ENCODE measurements at places on chromosomes 7 and 10. TPM values are rescaled to one million over a fixed set of nuclear protein-coding genes. Genes with fewer than 3 reads are reported as not detected.

DNA sequence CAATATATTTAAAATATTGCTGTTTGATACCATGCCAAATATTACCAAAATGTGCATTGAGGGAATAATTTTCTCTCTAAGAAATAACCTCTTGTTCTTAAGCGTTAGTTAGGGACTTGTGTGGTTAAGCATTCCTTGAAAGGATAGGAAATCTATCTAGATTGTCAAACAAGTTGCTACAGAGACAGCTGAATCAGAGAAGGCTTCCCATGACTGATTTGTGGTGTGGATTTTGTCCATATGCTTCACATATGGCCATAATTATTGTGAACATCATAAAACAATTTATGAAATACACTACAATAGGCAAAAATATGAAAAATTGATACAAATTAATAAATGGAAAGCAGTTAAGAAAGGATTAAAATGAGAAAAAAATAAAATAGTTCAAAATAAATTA, 96.3 kb downstream of the GNAT3 start:
- DNase-seq: no peak

DNA sequence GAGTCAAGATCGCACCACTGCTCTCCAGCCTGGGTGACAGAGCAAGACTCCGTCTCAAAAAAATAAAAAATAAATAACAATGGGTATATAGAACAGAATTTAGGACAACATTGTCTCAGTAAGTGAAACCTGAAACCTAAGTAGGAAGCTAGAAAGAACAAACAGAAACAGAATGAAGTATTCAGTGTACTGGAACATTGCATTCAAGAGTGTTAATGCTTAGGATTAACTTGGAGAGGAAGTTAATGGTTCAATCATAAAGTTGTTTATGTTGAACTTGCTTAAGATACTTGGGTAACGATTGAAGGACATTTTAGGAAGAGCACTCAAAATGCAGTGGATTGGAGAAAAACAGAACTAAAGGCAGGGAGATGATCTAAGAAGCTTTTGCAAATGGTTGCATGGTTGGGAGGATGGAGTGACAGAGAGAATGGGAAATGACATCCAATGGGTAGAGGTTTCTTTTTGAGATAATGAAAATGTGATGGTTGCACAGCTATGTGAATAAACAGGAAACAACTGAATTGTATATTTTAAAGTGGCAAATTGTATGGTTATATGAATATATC, 233.7 kb downstream of the ADK start:
- no peak for DNase-seq

- DNase-seq: no peak
Observed at GRCh38 chr10:22505911-22506685, 160.8 kb downstream of the SPAG6 start.

GRCh38 chr7:104923010-104923421, 91.0 kb upstream of the KMT2E start:
- DNase-seq: peak; percentile 63

GRCh38 chr7:149865437-149865836, 8.3 kb upstream of the ATP6V0E2 start:
- DNase-seq: peak; percentile 64

DNA sequence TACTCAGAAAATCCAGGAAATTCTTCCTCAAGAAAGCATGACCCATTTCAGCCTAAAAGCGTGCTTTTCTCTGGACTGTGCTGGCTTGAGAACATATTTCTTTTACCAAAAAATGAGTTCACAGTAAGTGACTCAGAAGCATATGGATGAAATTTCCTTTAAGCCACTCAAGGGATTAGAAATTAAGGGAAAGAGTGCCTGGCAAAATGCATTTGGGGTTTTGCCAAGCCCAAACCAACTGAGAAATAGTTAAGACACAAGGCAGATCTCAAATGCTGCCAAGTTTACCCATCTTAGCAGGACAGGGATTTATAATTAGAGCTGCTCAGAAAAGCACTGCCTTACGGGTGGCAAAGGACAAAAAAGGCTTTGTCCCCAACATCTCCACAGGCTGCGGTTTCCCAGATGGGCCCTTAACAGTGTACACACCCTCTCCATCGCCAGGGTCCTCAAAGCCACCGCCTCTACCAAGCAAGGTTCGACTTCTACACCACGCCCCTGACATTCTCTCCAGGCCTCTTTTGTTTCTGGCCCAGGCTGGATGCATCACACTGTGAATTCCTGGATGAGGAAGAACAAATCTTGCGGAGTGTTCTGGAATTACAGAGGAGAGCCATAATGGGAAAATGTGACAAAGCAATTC, 30.1 kb upstream of the CDHR3 start:
- no peak for DNase-seq

- DNase-seq: no peak
Observed at GRCh38 chr10:113153493-113154102, 203.6 kb downstream of the TCF7L2 start.

- no peak for DNase-seq
Observed at GRCh38 chr10:129647590-129647989, 180.5 kb downstream of the MGMT start.

GRCh38 chr7:155357573-155358041, 59.9 kb downstream of the INSIG1 start:
- DNase-seq: no peak

DNA sequence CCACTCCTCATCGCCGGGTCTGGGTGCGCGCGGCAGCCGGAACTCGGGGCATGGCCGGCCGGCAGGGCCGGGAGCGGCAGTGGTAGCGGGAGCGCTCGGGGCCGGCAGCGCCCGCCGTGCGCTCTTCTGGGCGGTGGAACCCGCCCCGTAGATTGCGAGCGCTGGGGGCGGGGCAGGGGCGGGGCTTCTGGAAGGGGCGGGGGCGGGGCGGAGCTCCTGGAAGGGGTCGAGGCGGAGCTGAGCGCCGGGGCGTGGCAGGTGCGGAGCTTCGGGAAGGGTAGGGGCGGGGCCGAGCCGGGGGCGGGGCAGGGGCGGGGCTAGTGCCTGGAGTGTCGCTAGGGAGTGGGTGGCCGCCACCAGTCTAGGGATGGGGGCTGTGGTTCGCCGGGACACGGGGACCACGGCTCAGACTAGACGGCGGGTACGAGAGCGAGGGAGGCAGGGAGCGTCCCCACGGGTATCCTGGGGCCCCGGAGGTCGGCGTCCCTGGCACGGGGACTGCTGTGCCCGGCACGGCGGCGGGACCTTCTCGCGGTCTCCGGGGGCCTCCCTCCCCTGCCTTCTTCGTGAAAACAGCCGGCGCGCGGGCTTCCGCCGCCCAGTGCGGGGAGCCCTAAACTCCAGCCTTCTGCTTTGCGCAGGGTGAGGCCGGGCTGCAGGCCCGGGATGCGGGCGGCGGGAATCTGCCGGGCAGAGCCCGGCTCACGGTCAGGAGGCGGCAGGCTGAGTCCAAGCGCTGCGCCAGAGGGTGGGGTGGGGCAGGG, at the start of gene STK32C:
Gene STK32C (minus strand): TSS at position 128 of the 764 bp plus-strand sequence. CDS start 117 bp downstream, at position 11.
- DNase-seq: peak; percentile 86

- DNase-seq: no peak
Observed at GRCh38 chr7:141646826-141647480, 55.0 kb downstream of the DENND11 start.

DNA sequence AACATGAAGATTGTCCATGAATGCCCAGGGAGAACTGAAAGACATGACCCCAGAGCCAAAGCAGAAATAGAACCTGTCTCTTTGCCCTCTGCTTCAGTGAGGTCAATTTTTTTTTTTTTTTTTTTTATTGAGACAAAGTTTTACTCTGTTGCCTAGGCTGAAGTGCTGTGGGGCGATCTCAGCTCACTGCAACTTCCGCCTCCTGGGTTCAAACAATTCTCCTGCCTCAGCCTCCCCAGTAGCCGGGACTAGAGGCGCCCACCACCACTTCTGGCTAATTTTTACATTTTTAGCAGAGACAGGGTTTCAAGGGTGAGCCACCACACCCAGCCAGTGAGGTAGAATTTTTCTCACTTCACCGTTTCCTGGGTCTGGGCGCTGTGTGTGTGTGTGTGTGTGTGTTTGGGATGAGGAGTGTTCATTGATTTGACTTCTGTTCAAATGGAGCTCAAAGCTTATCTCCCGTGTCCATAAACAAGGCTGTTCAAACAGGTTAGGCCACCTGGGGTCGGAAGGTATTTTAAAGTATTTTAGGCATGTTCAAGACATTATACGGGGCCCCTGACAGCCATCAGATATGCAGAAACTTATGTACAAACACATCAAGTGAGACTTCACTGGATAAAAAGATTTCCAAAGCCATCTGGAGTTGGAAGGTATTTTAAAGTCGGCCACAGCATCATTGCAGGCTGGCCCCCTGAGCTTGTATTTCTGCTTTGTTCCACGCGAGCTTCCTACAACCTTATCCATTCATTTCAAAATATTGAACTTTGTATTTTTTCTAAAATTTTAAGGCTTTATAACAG, 93.8 kb downstream of the MAP3K8 start:
- DNase-seq: no peak

DNA sequence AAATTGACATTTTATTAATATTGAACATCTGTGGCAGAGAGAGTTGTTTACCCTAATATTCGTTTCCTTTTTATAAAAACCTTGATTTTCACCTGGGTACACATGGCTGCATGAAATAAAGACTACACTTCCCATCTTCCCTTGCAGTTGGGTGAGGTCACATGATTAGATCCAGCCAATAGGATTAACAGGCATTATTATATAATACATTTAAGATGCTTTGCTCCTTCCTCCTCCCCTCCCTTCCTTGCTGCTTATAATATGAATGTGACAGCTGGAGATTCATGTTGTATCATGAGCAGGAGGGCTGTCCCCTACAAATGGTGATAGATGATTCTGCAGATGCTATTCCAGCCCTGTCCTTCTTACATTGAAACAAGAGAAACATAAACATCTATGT, 146.6 kb downstream of the SH2D4B start:
- DNase-seq: peak; percentile 58

- DNase-seq: no peak
Observed at GRCh38 chr7:128739990-128740682, 977 bp downstream of the CALU start.

GRCh38 chr10:6520138-6520537, 59.9 kb downstream of the PRKCQ start:
- DNase-seq: no peak

GRCh38 chr7:135645296-135645904, 16.9 kb upstream of the STMP1 start:
- DNase-seq: peak; percentile 44

- no peak for DNase-seq
Observed at GRCh38 chr7:111043561-111043960, 47.4 kb upstream of the LRRN3 start.

DNA sequence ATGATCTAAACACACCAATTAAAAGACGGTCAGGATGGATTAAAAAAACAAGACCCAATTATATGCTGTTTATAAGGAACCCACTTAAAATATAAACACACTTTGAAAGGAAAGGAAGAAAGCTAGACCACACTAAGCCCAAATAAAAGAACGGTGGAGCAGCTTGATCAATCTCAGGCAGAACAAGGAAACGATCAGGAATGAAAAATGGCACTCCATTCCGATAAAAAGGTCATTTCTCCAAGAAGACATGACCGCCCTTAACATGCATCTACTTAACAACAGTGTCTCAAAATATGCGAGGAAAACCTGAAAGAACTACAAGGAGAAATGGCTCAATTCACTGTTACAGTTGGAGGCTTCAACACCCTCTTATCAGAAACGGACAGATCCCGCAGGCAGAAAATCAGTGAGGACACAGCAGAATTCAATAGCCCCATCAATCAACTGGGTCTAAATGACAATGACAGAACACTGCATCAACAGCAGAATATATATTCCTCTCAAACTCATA, 210.0 kb downstream of the MAD1L1 start:
- no peak for DNase-seq

- no peak for DNase-seq
Observed at GRCh38 chr10:71509444-71509843, 112.7 kb downstream of the CDH23 start.

GRCh38 chr7:112790586-112791003, 402 bp upstream of the TMEM168 start:
- no peak for DNase-seq

DNA sequence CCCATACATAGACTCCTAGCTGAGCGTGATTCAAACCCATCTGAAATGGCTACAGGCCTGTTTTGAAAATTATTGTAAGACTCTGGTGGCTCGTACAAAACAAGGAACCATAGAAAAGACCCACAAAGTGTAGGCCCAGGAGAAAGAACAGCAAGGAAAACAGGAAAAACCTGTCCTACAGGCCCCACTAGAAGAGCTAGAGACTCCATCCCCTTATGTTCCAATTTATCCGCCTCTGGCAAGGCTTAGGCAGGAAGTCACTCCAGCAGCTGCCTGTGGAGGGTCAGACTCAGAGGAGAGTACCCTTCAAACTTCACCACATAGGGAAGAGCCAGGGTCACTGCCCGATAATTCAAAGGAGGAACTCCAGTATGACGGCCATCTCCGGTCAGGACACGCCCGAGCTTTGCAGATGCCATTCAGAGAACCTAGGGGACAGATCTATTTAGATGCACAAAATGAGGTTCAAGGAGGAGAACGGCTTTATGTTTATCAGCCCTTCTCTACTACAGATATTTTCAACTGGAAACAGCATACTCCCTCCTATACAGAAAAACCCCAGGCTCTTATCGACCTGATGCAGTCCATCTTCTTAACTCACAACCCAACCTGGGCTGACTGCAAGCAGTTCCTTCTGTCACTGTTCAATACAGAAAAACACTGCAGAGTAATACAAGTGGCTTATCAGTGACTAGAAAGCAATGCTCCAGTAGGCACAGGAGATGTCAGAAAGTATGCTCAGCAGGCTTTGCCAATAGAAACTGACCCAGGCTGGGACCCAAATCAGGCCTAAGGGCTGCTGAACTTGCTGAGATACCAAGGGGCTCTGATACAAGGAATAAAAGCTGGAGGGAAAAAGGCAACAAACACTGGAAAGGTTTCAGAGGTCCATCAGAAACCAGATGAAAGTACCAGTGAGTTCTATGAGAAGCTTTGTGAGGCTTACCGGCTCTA, 8.6 kb upstream of the ZNF33B start:
- no peak for DNase-seq

- DNase-seq: no peak
Observed at GRCh38 chr10:74150204-74150989, at the start of gene AP3M1. TSS of gene AP3M1 (minus strand) at chr10:74150828. CDS start at chr10:74138379, 12,449 bp downstream.

DNA sequence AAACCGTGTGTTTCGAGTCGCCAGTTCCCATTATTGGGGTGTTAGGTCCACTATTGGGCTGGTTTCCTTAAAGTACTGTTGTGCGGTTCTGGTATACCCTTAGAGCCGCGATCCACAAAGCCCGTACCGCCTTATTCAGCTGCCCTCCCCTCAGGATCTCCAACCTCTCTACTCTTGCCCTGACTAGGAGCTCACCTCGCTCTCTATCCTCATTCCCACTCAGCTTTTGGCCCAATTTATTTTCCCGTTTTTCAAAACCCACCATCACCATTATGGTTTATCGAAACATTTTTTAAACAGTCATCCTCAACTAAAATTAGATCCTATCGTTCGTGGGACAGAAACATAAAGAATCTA, 461 bp upstream of the ETV1 start:
- peak; percentile 11 for DNase-seq

- no peak for DNase-seq
Observed at GRCh38 chr10:26093229-26093628, 123.3 kb upstream of the GAD2 start.

Gene OPALIN
- total RNA-seq: not detected

Gene PLA2G12B
- not detected for total RNA-seq

Gene VWC2
- total RNA-seq: not detected

Gene SFTPA1
- total RNA-seq: not detected

Gene GRM8
- total RNA-seq: not detected

Gene ABCC2
- total RNA-seq: 6.5 TPM

Gene RAB11FIP2
- total RNA-seq: 20.0 TPM

Gene LRRC4
- not detected for total RNA-seq
